SW 1271 (cell line): ENCODE measurements at places on chromosomes 5 and 9.

DNA sequence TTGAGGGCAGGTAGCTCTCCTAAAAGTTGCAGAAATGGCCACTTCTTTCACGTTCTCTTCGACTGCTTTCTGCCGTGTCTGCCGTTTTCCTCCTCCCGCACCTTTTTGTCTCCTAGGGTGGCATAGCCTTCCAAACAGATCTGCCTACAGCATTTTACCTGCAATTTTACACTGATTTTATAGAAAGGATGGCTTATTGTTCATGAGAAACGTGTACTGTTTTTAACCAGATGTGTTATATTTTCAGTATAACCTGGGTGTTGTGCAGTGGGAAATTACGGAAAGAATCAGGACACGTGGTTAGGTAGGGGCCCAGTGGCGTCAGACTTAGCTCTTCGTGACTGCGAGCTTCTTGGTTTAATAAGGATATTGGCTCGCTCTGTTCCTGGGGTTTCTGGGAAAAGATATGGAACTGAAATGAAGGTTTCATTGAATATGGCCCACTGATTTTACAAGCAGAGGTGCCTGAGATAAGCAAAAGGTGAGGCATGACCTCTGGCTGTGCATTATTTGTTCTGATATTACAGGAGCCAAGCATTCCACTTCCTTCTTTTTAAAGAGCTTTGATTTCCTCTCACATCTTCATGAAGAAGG is 43.7 kb upstream of the PRSS3 start:
- no peak for DNase-seq

DNA sequence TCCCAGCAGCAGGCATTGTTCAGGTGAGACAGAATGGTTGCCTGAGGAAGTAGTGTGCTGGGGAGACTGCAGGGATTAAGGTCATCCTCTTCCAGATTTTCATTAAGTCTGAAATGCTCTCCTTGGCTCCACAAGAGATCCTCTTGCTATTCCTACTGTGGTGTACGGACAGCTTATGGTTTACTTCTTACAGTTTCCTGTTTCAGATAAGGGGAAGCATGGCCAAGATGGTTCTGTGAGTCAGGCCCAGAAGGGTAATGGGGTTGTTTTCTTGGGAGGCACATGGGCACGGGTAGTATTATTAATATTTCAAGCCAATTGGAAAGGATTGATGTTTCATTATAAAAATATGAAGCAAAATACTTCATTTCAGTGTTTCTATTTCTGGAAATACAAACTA is 42.9 kb downstream of the GLRX start:
- DNase-seq, result no peak

- DNase-seq, result no peak
These were observed 271.2 kb upstream of the TMEM161B start for GRCh38 chr5:88539693-88540365.

GRCh38 chr5:40464511-40464910 is 215.2 kb upstream of the PTGER4 start:
- DNase-seq, result no peak

DNA sequence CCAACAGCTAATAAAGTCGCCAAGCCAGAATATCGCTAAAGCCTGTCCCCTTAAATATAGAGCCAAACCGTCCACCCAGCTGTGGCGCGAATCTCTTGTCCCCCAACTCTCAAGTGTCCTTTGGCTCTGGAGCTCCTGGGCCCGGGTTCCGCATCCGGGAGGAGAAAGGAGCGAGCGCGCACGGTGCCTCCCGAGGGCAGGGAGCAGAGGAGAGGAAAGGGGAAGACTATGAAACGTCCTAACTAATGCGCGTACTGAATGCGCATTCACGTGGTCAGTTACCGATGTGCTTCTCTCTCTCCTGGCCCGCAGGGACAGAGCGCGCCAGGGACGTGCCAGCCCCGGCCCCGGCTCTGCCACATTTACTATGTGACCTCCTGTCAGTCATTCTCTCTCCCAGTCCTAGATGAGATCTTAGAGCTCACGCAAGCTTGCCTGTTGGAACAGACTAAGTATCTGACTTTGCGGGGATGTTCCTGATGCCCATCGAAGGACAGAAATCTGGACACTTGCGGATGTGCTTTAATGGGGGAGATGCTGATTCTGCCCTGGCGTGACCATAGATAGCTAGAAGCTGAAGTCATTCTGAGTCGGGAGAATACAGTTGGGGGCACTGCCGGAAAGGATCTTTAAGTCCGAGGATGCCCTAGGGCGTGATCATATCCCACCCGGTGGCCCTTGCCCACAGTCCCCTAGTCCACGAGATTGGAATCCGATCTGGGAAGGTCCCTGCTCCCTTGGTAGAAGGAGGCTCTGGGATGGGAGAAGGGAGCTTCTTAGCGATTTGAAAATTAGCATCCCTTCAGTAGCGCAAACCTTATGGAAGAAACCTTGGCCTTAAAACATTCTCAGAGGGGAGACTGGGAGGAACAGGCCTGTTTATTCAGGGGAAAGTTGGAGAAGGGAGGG is 5.7 kb upstream of the EBF1 start:
- no peak for DNase-seq

DNA sequence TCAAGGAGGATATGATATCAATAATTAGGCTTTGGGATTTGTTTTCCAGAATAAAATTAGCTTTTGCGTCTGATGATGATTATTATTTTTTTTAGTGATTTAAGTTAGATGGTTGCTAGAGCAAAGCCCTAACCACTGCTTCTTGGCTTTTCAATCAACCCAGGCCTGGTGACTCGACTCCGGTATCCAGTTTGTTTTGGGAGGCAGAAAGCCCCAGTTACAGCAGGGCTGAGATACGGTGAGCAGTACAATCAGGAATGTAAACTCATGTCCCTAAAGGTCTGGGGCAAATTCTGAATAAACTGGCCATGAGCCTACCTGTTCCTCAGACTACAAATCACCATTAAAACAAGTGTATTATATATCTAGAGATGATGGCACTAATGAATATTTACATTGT is 24.4 kb upstream of the CYFIP2 start:
- no peak for DNase-seq

GRCh38 chr5:35847961-35848360 is 8.7 kb upstream of the IL7R start:
- DNase-seq, result no peak

- no peak for DNase-seq
These were observed 603.8 kb downstream of the TLE4 start for GRCh38 chr9:80175286-80176150.

DNA sequence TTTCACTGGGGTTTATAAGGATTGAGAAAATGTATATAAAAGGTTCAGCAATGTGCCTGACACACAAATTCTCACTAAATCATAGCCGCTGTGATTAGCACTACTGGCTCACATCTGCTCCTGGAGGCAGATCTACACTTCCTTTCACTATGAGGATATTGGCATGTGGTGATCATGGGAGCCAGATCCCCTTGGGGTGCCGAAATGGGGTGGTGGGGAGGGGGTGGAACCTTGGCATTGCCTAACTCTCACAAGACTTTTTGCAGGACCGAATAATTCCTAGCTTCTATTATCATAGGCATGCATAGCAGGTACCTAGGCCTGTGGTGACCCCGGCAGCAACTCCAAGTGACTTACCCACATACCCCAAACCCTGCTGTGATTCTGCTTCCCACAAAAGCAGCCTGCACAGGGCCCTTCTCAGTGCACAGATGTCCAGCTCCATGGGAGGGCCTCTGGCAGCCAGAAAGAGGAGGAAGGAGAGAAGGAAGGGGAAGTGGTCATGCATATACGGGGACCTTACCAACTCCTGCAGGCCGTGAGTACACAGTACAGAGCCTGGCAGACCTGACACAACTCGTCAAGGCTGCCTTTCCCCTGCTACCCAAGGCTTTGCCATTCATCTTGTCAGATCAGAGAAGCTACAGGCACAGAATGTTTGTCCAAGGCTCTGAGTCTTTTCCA is 61.3 kb upstream of the IQGAP2 start:
- no peak for DNase-seq

DNA sequence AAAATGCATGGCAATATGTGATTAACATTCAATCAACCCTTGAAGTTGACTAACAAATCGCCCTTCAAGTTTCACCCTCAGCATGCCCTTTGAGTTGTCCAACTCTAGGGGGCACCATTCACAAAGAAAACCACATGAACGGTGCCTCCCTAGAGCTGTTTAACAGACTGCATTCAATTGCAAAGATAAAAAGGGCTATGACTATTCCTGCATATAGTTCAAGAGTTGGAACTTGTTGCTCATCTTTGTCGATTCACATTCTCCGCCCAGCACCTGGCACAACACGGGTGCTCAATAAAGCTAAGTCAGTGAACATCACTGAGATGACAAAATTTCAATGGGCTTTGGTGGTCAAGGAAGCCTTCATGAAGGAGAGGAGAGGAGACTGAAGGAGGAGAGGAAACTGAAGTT is 69.6 kb upstream of the SLC30A5 start:
- DNase-seq, result peak; percentile 27
